H7 (cell line): ENCODE measurements at places on chromosomes 6 and 20. TPM values are rescaled to one million over a fixed set of nuclear protein-coding genes. Genes with fewer than 3 reads are reported as not detected.

Gene NKX2-2
- total RNA-seq, result 0.45 TPM in 1 of 2 replicates, not detected in the other

Gene NOX3
- not detected in 2 replicates for total RNA-seq

Gene ARMC2
- total RNA-seq, result 1.3 and 2.6 TPM in 2 replicates

Gene PAK5
- total RNA-seq, result 0.03 and 0.22 TPM in 2 replicates

Gene BRD2
- 121 and 182 TPM in 2 replicates for total RNA-seq

Gene TJAP1
- 25.3 and 25.5 TPM in 2 replicates for total RNA-seq

Gene PGC
- not detected in 2 replicates for total RNA-seq

Gene THBD
- total RNA-seq, result 1.2 and 1.5 TPM in 2 replicates

Gene FAM209B
- total RNA-seq, result 0.33 and 0.59 TPM in 2 replicates

Gene PKIB
- 62.9 and 64.9 TPM in 2 replicates for total RNA-seq

Gene BPIFA3
- total RNA-seq, result not detected in 2 replicates

Gene DNAH8
- total RNA-seq, result 0.03 TPM in 1 of 2 replicates, not detected in the other

Gene SPATA2
- 9.7 and 11.5 TPM in 2 replicates for total RNA-seq

Gene MCM9
- 8.7 and 10.7 TPM in 2 replicates for total RNA-seq

Gene GPR6
- total RNA-seq, result 0.14 and 0.63 TPM in 2 replicates

Gene XKR7
- 0.63 and 0.73 TPM in 2 replicates for total RNA-seq

Gene PRL
- total RNA-seq, result not detected in 2 replicates

Gene HUS1B
- 0.22 and 1.1 TPM in 2 replicates for total RNA-seq

Gene LPA
- not detected in 2 replicates for total RNA-seq

Gene REM1
- total RNA-seq, result not detected in 2 replicates

Gene CTCFL
- 8.2 and 14.2 TPM in 2 replicates for total RNA-seq

Gene GUCA1A
- total RNA-seq, result 13.2 and 20.8 TPM in 2 replicates

Gene RNASET2
- total RNA-seq, result 27.8 and 41.3 TPM in 2 replicates

Gene DZANK1
- 1.7 and 2.8 TPM in 2 replicates for total RNA-seq

Gene GMPR
- total RNA-seq, result 1.4 and 5.1 TPM in 2 replicates

Gene SLC22A23
- total RNA-seq, result 14.6 and 20.7 TPM in 2 replicates
